ENCODE measurements at places on chromosomes 7 and 10.
A peak's percentile ranks its signal among the peaks of the same experiment; 100 is the strongest.

- DNase-seq = no peak
Measured at GRCh38 chr10:128713874-128714570, 587.8 kb upstream of the MKI67 start.

GRCh38 chr7:90250601-90251303 lies 5.8 kb downstream of the CFAP69 start:
- DNase-seq = no peak

DNA sequence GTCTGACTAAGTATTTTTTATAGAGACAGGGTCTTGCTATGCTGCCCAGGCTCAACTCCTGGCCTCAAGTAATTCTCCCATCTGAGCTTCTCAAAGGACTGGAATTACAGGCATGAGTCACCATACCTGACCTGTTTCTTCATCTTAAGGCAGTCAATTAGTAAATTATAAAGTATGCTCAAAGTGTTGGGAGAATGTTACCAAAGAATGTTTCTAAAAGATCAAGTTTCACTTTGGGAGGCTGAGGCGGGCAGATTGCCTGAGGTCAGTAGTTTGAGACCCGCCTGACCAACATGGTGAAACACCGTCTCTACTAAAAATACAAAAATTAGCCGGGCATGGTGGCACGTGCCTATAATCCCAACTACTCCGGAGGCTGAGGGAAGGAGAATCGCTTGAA lies 117.0 kb downstream of the ALOX5 start:
- DNase-seq = no peak

DNA sequence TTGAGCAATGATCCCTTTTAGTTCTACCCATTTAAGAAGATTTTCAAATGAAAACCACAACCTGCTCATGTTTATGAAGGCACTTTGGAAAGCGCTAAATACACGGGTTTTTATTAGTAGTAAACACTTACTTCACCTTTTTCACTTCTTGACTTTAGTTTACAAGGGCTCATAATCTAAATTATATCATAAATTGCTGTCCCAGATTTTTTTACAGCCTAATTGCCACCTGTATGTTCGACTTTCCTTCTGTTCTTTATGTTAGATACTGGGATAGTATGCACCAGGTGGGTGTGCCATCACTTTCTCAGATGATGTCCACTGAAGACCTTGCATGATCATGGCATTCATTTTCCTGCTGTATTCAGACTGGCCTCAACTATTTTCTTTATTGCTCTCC lies 22.5 kb downstream of the CFTR start:
- DNase-seq = no peak

DNA sequence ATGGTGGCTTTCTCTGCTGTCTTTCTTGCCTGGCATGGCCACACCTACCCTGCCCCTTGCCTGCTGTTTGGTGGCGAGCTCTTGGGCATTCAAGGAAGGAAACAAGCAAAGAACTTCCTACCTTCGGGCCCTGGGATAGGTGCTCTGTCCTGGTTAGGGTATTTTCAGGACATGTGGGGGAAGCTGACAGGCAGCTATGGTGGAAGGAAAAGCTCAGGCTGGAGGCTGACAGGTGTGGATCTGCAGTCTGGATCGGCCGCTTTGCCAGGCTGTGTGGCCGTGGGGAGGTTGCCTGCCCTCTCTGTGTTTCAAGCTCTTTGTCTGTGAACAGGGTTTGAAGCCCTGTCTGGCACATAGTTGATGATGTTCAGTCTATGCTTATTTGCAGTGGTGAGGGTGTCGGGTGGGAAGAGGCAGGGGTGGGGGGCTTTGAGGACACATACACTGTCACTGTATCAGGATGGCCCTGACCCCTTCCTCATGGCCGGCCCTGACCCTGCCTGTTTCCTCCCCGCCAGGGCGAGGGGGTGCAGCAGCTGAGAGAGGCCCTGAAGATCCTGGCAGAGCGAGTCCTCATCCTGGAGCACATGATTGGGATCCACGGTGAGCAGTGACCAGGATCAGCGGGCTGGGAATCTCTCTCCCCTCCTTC lies 73.7 kb downstream of the MYL10 start:
- no peak for DNase-seq

GRCh38 chr7:101009629-101010028 lies 10.3 kb upstream of the MUC17 start:
- no peak for DNase-seq

- DNase-seq = no peak
Measured at GRCh38 chr10:132243141-132243540, 56.4 kb downstream of the DPYSL4 start.

DNA sequence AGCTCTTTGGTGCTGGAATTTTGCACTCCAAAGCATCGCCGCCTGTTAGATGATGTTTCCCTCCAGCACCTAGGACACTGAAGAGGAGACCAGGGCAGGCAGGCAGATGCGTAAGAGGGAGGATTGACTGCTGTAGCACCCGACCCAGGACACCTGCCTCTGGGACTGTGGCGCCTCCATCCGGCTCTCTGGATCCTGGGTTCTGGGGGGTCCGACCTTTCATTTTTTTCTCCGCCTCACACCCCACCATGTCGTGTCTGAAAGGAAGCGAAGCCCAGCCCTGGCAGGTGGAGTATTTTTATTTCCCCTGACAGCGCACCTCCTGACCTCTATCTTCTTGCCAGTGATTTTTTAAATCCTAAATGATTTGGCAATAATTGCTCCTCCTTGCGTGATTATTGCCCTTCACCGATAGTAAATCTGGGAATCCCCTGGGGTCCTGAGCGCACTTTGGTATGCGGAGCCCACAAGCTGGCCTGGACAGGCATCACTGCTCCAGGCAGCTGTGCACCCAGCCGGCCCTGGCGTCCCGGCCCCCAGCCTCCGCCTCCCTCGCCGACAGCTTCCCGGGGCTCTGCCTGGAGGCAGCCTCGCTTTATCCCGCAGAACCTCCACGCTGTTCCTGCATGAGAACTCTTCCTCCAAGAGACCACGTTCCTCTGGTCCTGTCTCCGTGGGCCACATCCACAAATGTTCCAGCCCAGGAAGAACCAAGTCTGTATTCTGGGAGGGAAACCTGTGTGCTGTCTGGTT lies 48.4 kb downstream of the LHPP start:
- no peak for DNase-seq

DNA sequence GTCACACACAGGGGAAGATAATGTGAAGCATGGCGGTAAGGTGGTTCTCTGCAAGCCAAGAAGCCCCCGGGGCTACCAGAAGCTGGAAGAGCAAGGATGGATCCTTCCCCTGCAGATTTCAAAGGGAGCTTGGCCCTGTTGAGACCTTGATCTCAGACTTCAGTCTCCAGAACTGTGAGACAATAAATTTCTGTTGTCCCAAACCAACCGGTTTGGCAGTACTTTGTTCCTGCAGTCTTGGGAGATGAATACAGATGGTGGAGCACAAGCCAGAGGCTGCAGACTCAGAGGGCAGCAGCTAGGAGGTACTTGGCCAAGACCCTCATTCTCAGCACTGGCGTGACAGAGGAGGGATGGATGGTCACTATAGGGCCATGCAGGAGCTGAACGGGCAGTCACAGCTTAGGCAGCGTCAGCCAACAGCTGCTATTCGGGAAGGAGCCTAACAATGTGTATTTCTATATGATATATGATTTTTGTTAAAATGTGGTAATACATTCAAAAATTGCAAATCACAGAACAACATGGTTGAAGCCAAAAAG lies 387.3 kb downstream of the TNS3 start:
- no peak for DNase-seq

DNA sequence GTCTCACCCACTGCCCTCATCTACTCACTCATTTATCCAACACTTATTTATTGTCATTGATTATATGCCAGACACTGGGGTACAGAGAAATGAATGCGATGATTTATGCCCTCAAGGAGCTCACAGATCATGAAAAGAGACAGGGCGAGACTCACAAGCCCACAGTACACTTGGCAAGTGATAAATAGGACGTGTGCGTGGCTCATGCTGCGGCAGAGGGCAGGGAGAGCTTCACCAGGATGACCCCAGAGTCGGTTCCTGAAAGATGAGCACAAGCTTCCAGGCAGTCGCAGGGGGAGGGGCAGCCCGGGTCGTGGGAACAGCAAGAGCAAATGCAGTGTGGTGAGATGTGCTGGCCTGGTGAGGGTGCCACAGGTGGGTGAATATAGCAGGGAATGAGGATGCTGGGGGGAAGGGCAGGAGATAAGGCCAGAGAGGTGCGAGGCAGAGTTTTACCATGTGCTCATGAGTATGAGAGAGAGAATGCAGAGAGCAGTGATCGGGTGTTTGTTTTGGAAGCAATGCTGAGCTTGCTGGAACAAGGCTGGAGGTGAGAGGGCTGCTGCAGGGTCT lies 70.9 kb downstream of the ATXN7L1 start:
- no peak for DNase-seq

GRCh38 chr10:44017483-44018145 lies 367.3 kb downstream of the CXCL12 start:
- no peak for DNase-seq

DNA sequence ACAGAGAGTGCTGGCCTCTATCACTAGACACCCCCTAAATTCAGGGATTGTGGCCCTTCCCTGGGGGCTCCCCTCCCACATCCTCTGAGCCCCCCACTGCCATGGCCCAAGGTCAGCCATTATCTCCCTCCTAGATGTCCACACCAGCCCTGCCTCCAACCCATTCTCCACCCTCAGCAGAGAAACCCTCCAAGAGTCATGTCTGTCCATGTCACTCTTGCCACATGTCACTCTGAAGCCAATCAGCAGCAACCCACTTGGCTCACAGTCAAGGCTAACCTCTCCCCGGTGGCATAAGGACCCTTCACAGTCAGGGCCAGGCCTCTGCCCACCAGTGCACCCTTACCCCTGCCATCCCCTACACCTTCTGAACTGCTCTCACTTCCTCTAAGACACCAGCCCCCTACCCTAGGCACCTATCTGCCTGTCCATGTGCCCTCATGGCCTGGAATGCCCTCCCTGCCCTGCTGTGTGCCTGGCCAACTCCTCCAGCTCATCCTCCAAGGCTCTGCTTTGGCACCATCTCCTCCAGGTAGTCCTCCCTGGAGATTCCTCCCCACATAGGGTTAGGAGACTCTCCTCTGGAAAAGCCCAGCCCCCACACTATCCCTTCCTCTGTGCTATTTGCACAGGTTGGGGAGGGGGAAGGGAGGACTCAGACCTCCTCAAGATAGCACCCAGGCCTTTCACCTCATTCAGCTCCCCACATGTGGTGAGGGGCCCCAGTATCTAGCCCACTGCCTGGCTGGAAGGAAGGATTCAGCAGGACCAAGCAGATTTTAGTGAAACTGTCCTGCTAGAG lies 83.7 kb downstream of the GRID1 start:
- DNase-seq = no peak

GRCh38 chr10:7665767-7666166 lies 999 bp downstream of the ITIH5 start:
- DNase-seq = no peak

DNA sequence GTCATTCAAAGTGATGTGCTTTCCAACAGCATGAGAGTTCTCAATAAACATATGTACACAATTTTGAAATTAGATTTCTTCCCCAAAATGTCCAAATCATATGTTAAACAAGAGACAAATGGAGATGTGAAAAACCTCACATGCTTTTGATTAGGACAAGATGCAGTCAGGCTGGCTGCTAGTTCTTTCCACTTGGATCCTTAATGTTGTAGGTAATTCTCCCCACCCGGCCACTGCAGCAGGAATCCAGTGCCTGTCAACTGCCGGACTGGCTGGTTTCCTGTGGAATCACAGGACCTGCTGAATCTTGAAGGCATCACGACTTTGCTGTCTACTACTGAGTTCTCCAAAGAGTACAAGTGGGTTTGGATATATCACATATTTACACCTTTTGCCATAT lies 138.6 kb upstream of the AKR1E2 start:
- no peak for DNase-seq

DNA sequence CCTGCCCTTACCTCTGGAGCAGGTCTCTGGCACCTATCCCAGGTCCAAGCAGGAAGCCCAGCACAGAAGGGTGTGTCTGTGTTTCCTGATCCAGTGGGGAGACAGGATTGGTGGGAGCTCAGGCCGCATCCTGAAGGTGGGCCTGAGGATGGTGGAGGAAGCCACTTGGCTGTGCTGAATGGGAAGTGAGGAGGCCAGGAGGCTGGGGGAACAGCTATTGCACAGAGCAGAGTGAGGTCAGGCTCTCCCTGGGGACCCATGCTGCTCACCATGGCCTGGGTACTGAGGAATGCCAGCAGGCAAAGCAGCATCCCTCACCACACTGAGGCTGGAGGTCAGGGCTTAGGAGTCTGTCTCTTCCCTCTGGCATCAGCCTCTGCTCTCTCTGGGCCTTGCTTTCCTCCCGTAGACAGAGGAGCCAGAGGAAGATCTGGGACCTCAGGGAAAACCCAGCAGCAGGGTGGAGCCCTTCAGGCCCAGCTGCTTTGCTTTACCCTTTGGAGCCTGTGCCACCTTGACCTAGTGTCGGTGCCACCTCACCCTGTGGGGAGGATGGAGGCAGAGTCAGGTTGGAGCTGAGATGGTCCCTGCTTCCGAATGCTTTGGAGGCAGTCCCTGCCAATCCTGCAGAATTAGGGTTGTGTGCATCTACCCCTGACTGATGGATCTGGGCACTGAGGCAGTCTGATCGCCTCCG lies 39.0 kb downstream of the CDH23 start:
- no peak for DNase-seq

DNA sequence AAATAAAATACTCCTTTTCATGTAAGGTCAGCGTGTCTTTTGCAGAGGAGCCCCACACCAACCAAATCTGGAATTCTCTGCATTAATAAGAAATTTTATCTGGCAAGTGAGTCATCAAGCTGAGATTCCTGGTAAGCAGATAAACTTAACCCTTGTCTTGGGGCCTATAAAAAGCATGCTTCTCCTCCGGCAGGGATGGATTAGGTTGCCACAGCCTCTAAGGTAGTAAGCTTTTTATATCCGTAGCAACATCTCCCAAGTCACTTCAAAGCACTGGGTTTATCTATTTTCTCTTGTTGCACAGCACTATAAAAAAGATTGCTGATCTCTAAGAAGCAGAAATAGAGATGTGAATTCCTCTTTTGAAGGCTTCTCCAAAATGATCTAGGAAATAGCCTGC lies 202.8 kb upstream of the NOBOX start:
- DNase-seq = no peak

DNA sequence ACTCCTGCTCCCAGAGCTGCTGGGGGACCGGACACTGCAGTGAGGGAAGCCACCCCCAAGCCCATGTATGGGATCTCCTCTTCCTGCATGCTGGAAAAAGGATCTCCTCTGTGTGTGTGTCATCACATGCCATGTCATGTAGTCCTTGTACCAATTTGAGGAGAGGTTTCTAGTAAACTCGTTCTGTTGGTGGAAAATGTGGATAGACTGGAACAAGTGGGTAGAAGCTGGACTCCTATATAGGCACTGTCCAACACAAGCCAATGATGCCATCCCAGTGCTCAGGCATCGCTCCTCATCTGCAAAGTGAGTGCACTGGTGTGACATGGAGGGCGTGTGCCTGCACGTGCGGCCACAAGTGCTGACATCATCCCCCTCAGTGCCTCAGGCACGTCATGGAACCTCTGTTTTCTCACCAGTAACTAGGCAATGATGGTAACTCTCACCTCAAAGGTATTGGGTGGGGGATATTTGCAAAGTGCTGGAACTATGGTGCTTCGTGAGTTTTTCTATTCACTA lies 19.3 kb downstream of the MYO1G start:
- DNase-seq = no peak

GRCh38 chr7:10672186-10672585 lies 301.5 kb upstream of the PHF14 start:
- peak; percentile 82 for DNase-seq

Measured in NCI-H524 treated with DMSO at 0.1 percent for 48 hours (cell line).